Activated T-helper 17 cell treated with anti-CD3 and anti-CD28 coated beads, Interleukin-2, amount 50 U/mL, for 72 hours (primary cell): ENCODE measurements at places on chromosomes 1 and 21.
A peak's percentile ranks its signal among the peaks of the same experiment; 100 is the strongest.

DNA sequence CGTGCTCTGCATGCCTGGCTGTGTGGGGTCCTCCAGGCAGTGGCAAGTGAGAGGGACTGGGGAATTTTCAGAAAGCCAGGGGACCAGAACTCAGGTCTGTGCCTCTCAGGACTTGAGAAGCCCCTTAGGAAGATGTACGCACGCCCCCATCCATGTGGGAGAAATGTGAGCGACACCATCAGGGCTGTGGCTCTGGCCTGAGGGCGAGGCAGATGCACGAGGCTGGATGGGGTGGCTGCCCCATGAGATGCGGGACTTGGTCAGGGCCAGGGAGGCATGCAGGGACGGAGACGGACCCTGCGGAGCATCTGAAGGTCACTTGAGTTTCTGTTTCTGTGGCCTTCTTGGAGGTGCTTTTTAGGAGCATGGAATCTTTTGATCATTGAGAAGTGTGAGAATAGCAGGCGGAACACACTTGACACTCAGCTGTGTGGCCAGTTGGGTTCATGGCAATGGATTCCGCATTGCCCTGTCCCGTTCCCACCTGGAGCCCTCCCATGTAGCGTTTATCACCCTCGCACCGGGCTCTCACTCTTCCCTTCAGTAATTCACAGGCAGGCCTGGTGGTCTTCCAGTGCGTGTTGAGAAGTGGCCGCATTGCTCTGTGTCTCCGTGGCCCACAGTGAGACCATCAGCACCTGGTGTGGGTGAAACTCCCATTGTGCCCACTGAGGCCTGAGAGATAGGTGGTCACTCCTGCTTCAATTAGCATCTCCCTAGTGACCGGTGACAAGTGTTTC is 30.7 kb upstream of the ACTRT2 start:
- H3K36me3 ChIP-seq, result no peaks in the 10 kb centered on the region
- no peak overlapping the region for H3K27ac ChIP-seq
- peaks cover 14% of the 10 kb centered on the region for H3K27me3 ChIP-seq
- peaks cover 9% of the 10 kb centered on the region for H3K4me1 ChIP-seq

DNA sequence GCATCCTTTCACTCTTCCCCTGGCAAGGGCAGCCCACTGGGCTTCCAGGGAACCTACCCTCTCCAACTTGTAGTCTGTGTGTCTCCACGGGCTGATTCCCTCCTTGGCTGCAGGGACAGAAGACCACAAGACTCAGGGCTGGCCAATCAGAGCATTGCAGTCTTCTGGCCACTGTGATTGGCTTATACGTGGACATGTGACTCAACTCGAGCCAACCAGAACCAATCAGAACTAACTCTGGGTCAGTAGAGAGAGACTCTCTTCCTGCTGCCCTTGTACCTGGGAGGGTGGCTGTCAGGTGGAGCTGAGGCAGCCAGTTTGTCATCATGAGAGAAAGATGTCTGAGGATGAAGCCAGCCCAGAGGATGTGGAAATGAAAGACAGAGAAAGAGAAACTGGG is 64.0 kb downstream of the DHRS3 start:
- peak; percentile 44 for ATAC-seq
- no peak overlapping the region for H3K4me3 ChIP-seq
- H3K36me3 ChIP-seq, result no peaks in the 10 kb centered on the region
- H3K27ac ChIP-seq, result peak overlapping the region; percentile 13
- H3K4me1 ChIP-seq, result no peaks in the 10 kb centered on the region

DNA sequence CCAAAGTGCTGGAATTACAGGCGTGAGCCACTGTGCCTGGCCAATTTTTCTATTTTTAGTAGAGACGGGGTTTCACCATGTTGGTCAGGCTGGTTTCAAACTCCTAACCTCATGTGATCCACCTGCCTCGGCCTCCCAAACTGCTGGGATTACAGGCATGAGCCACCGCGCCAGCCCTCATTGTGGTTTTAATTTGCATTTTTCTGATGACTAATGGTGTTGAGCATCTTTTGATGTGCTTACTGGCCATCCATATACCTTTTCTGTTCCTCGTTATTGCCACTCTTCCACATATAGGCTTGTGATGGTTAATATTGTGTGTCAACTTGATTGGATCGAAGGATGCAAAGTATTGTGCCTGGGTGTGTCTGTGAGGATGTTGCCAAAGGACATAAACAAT is 17.4 kb upstream of the ENAH start:
- no peak overlapping the region for H3K4me3 ChIP-seq
- H3K36me3 ChIP-seq, result no peaks in the 10 kb centered on the region
- peaks cover 13% of the 10 kb centered on the region for H3K27me3 ChIP-seq
- H3K27ac ChIP-seq, result no peak overlapping the region

DNA sequence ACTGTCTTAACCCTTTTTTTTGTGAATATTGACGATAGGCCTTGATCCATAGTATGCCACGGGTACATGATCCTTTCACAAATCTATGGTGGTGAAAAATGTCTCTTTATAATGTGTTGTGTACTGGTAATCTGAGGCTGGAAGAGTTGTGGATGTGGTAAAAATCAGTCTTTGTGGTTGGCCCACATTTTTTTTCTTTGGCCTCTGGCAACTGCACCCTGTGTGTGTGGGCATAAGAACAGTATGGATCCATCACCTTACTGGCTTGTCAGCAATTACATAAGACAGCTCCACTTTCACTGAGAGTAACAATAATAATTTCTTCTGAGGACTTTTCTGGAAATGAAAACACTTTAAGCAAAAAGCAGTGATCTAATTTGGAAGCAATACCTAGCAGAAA is 101.6 kb downstream of the GABPA start:
- no peak overlapping the region for H3K27ac ChIP-seq
- no peak for ATAC-seq
- H3K27me3 ChIP-seq, result peaks cover 23% of the 10 kb centered on the region
- H3K36me3 ChIP-seq, result no peaks in the 10 kb centered on the region

- ATAC-seq, result no peak
- H3K27me3 ChIP-seq, result peaks cover 4% of the 10 kb centered on the region
- no peak overlapping the region for H3K27ac ChIP-seq
- no peaks in the 10 kb centered on the region for H3K4me1 ChIP-seq
- no peaks in the 10 kb centered on the region for H3K36me3 ChIP-seq
Observed at GRCh38 chr21:26813426-26813998, 31.7 kb downstream of the ADAMTS1 start.

GRCh38 chr1:77126307-77126706 is 92.9 kb downstream of the PIGK start:
- no peaks in the 10 kb centered on the region for H3K4me1 ChIP-seq
- H3K36me3 ChIP-seq, result peaks cover 18% of the 10 kb centered on the region
- no peak overlapping the region for H3K4me3 ChIP-seq
- no peaks in the 10 kb centered on the region for H3K27me3 ChIP-seq

GRCh38 chr1:236185687-236186086 is 43.3 kb downstream of the GPR137B start:
- ATAC-seq, result peak; percentile 23
- H3K4me3 ChIP-seq, result no peak overlapping the region
- no peaks in the 10 kb centered on the region for H3K27me3 ChIP-seq
- no peaks in the 10 kb centered on the region for H3K4me1 ChIP-seq
- peaks cover 58% of the 10 kb centered on the region for H3K36me3 ChIP-seq
- no peak overlapping the region for H3K27ac ChIP-seq

GRCh38 chr1:57254022-57254421 is 169.8 kb downstream of the DAB1 start:
- no peak overlapping the region for H3K4me3 ChIP-seq
- no peaks in the 10 kb centered on the region for H3K36me3 ChIP-seq
- H3K27ac ChIP-seq, result no peak overlapping the region
- no peak for ATAC-seq
- H3K4me1 ChIP-seq, result no peaks in the 10 kb centered on the region

- no peak overlapping the region for H3K27ac ChIP-seq
- no peak overlapping the region for H3K4me3 ChIP-seq
- H3K4me1 ChIP-seq, result no peaks in the 10 kb centered on the region
Observed at GRCh38 chr1:244289991-244290785, 161.5 kb downstream of the ADSS2 start.

- no peak overlapping the region for H3K27ac ChIP-seq
- H3K4me3 ChIP-seq, result no peak overlapping the region
- H3K4me1 ChIP-seq, result peaks cover 4% of the 10 kb centered on the region
- no peaks in the 10 kb centered on the region for H3K27me3 ChIP-seq
- no peak for ATAC-seq
- peaks cover 12% of the 10 kb centered on the region for H3K36me3 ChIP-seq
Observed at GRCh38 chr1:167342846-167343245, 122.2 kb downstream of the POU2F1 start.

DNA sequence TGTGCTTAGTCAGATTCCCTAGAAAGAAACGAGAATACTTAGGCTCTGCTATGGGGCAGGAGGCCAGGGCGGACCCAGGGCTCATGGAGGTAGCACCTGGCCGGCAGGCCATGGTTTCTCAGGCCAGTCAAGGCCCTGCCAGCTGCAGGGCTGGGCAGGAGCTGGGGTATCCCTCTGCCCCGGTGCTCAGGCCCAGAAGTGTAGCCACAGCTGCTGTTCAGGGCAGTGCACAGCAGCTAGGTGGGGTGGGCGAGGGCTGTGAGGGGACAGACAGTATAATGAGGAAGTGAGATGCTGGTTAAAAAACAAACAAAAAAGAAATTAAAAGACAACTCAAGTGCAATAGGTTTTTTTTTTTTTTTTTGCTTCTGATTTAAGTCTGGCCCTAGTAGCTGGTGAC is 34.0 kb upstream of the EDN2 start:
- H3K4me3 ChIP-seq, result no peak overlapping the region
- no peaks in the 10 kb centered on the region for H3K27me3 ChIP-seq
- no peak overlapping the region for H3K27ac ChIP-seq
- H3K4me1 ChIP-seq, result no peaks in the 10 kb centered on the region

GRCh38 chr1:178625695-178626094 is 99.3 kb upstream of the RALGPS2 start:
- no peak overlapping the region for H3K4me3 ChIP-seq
- no peaks in the 10 kb centered on the region for H3K36me3 ChIP-seq
- no peak for ATAC-seq
- H3K27ac ChIP-seq, result no peak overlapping the region
- no peaks in the 10 kb centered on the region for H3K4me1 ChIP-seq
- H3K27me3 ChIP-seq, result no peaks in the 10 kb centered on the region

GRCh38 chr21:38399103-38399502 is 99.2 kb downstream of the ERG start:
- no peak for ATAC-seq
- H3K36me3 ChIP-seq, result no peaks in the 10 kb centered on the region
- no peak overlapping the region for H3K27ac ChIP-seq

- no peak for ATAC-seq
- no peak overlapping the region for H3K27ac ChIP-seq
- H3K4me3 ChIP-seq, result no peak overlapping the region
- peaks cover 1% of the 10 kb centered on the region for H3K27me3 ChIP-seq
- H3K4me1 ChIP-seq, result no peaks in the 10 kb centered on the region
Observed at GRCh38 chr1:202278751-202279150, 63.0 kb downstream of the UBE2T start.

- H3K36me3 ChIP-seq, result peaks cover 21% of the 10 kb centered on the region
- H3K27ac ChIP-seq, result peak within 1 kb of the TSS; percentile 56
- no peaks in the 10 kb centered on the region for H3K27me3 ChIP-seq
- no peaks in the 10 kb centered on the region for H3K4me1 ChIP-seq
- peak within 1 kb of the TSS; percentile 80 for H3K4me3 ChIP-seq
Observed at GRCh38 chr21:42513151-42513984, at the start of gene SLC37A1. TSS of gene SLC37A1 (plus strand) at chr21:42513852. CDS start at chr21:42518455, 4,603 bp downstream.

DNA sequence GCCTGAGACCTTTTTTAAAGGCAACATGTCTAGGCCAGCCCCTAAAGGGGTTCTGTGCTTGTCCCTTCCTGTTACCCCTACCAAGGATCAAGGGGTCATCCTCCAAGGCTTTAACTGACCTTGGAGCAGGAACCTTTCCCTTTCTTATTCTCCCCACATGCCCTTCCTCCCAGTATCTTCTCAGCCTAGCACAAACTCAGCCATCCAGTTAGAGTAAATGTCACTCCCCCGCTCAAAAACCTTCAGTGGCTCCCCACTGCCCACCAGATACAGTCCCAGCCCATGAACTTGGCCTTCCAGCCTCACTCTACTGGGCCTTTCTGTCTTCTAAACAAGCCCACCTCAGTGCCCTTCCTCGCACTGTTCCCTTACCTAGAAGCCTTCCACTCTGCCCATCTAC is 8.8 kb downstream of the C1QB start:
- H3K36me3 ChIP-seq, result no peaks in the 10 kb centered on the region
- no peaks in the 10 kb centered on the region for H3K4me1 ChIP-seq
- H3K27me3 ChIP-seq, result peaks cover 32% of the 10 kb centered on the region

GRCh38 chr1:53909946-53910345 is 16.0 kb downstream of the DIO1 start:
- ATAC-seq, result no peak
- H3K36me3 ChIP-seq, result peaks cover 8% of the 10 kb centered on the region
- no peak overlapping the region for H3K4me3 ChIP-seq
- no peak overlapping the region for H3K27ac ChIP-seq

DNA sequence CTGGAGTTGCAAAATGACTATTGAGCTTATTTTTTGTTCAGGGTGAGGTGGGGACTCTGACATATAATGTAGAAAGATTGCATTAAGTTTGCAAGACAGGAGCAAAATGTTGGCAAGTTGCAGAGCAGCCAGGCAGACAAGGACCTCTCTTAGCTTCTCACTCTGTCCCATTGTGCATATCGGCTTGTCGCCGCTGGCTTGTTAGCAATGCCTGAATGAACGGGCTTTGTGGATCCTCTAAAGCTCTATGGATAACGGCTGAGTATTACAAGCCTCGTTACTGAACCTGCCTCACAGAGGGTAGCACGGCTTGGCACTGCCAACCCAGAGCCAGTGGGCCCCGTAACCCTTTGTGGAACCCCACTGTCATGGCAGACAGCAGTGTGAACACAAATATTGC is 68.4 kb downstream of the TNR start:
- no peak overlapping the region for H3K4me3 ChIP-seq
- ATAC-seq, result no peak
- no peak overlapping the region for H3K27ac ChIP-seq
- H3K36me3 ChIP-seq, result no peaks in the 10 kb centered on the region

GRCh38 chr1:4395158-4395557 is 259.3 kb upstream of the AJAP1 start:
- H3K27me3 ChIP-seq, result peaks cover 17% of the 10 kb centered on the region
- no peak overlapping the region for H3K27ac ChIP-seq
- H3K4me1 ChIP-seq, result no peaks in the 10 kb centered on the region
- H3K36me3 ChIP-seq, result no peaks in the 10 kb centered on the region
- no peak overlapping the region for H3K4me3 ChIP-seq
- no peak for ATAC-seq

GRCh38 chr1:54803761-54804470 is 2.8 kb upstream of the TTC22 start:
- H3K4me1 ChIP-seq, result peaks cover 33% of the 10 kb centered on the region
- H3K27ac ChIP-seq, result no peak overlapping the region
- H3K36me3 ChIP-seq, result no peaks in the 10 kb centered on the region
- H3K27me3 ChIP-seq, result no peaks in the 10 kb centered on the region
- ATAC-seq, result peak; percentile 5

GRCh38 chr1:23999156-23999671 is 19.1 kb upstream of the SRSF10 start:
- no peaks in the 10 kb centered on the region for H3K4me1 ChIP-seq
- H3K4me3 ChIP-seq, result no peak overlapping the region
- ATAC-seq, result no peak

DNA sequence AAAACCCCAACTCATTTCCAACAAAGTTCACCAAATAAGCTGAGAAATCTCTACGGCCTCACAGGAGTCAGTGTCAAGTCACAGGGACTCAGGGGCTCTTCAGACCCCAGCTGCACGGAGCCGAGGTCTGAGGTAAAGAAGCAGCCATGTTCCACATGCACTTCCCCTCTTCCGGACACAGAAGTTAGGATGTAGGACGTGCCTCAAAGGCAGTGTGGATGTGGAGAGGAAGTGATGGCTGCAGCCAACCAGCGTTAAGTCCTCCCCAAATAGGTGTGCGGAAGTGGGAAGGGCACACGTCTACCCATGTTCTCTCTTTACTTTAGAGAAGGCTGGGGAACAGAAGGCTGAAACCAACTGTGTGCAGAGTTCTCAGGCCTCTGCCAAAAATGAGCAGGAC is 14.6 kb upstream of the NCF2 start:
- H3K27me3 ChIP-seq, result peaks cover 4% of the 10 kb centered on the region
- H3K27ac ChIP-seq, result no peak overlapping the region
- no peak overlapping the region for H3K4me3 ChIP-seq
- peaks cover 4% of the 10 kb centered on the region for H3K4me1 ChIP-seq
- no peaks in the 10 kb centered on the region for H3K36me3 ChIP-seq
